Urinary bladder (tissue), 4 donors: ENCODE measurements at places on chromosomes 4 and X. TPM values are rescaled to one million over a fixed set of nuclear protein-coding genes. Genes with fewer than 3 reads are reported as not detected.

DNA sequence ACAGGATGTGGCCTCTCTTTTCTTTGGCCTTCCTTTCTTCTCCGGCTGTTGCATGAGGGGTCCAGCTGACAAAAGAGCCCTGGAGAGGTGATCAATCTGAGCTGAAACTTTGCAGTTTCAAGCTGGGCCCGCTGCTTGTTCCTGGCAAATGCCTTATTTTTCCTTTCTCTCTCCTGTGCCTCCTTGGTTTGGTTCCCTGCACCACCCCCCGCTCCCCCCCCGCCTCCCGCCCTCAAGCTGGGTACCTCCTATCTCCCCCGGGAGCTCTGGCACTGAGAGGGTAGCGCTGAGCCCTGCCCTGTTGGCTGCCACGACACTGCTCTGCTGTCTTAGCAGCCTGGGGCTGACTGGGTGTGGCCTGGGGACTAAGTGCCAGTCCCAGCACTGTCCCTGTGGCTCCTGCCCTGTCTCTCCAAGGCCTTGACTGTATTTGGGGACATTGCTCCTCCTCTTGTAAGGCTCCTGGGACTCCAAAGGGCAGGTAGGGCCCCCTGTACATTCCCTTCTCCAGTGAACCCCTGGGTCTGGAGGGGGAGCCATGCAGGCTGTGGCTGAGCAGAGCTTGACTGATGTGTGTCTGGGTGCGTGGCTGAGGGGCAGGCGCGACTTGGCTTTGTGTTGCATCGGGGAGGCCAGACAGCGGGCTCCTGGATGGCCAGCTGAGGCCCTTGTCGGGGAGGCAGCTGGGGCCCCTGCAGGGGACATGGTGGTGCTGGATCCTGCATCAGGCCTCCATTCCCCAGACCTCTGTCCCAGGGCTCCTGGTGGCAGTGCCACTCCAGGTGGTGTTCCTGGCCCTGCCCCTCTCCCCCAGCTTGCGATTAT lies 1.1 kb downstream of the PLXNA3 start:
- no peak for DNase-seq

The CASP6 gene
- total RNA-seq, result 21.4 TPM

GRCh38 chrX:17922303-17922702 lies 61.2 kb upstream of the RAI2 start:
- DNase-seq, result peak; percentile 39

The C1QTNF7 gene
- total RNA-seq, result 48.2 TPM

DNA sequence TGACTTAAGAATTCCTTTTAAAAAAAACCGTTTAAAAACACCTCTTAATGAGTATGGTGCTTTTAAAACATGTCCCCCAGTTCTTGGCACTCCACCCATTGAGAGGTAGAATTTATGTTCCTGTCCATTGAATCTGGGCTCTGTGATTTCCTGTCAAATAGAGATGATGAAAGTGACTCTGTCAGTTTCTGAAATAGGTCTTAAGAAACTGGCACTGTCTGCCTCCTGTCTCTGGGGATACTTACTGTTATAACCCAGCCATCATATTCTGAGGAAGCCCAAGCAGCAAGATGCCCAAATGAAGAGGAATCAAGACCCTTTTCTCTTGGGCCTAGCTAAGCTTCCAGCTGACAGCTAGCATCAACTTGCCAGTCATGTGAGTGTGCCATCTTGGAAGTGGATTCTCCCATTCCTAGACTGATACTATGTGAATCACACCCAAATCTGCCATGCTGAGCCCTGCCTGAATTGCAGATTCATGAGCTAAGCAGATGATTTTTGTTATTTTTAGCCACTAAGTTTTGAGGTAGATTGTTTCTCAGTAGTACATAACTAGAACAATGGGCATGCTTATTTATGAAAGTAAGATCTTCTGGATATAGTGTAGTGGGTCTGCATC lies 22.8 kb downstream of the C4orf54 start:
- DNase-seq, result no peak

DNA sequence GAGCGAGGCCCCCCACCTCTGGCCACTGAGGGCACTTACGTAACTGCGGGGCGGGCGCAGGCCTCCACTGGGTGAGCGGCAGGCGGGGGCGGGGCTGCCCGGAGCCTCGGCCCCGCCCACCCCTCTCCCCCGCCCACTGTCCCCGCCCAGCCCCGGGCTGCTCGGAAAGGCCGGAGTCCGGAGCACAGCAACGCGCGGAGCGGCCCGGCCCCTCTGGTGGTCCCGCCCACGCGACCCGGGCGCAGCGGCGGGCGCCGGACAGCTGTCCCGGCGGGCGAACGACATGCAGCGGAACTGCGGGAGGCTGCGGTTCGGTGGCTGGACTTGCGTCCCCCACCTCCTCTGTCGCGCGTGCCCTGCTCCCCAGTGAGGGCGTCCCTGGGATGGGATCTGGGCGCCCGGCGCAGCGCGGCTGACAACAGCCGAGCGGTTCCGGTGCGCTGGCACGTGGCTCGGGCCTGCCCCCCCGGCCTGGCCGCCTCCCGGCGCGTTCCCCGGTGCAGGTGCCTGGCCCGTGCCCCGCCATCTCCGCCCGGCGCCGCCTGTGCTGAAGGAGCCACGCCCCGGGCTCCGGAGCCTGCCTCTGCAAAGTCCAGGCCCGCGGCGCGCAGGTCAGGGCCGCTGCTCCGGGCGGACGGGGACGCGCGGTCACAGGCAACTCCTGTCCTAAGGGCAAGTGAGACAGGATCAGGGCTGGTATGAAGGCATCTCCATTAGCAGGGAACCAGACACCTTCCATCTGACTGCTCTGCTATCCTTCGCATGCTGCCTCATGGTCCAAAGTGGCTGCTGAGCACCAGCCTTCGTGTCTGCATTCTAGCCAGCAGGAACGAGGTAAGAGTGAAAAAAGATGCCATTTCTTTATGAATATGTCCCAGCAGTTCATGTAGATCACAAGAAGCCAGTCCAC lies 21.8 kb upstream of the JAKMIP1 start:
- no peak for DNase-seq

The OTUD6A gene
- not detected for total RNA-seq

DNA sequence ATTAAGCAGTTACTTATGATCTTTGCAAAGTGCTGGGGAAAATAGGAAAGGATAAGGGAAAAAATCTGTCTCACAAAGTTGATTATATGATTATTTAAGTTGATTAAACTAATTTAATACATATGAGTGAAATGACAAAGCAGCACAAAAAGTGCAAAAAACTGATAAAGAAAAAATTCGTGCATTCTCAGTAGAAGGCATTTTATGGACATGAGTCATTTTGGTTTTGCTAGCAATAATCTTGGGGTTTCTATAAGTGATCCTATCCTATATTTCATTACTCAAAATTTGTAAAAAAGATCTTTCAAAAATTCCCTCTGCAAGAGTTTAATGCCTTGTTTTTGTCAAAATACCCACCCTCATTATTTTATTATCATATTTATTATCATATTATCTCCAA lies 224.2 kb upstream of the ANXA10 start:
- DNase-seq, result no peak

The DDX53 gene
- total RNA-seq, result not detected

The TSPAN5 gene
- total RNA-seq, result 27.5 TPM

- no peak for DNase-seq
Observed at GRCh38 chr4:111837761-111838160, 307.5 kb upstream of the FAM241A start.
